ENCODE measurements at places on chromosomes 3 and 15. TPM values are rescaled to one million over a fixed set of nuclear protein-coding genes. Genes with fewer than 3 reads are reported as not detected.

GRCh38 chr15:87758794-87759418 is 497.6 kb downstream of the NTRK3 start:
- H3K4me1 ChIP-seq = peaks cover 7% of the 10 kb centered on the region
- peaks cover 1% of the 10 kb centered on the region for H3K27me3 ChIP-seq
- no peak for DNase-seq
- no peak overlapping the region for H3K4me3 ChIP-seq

DNA sequence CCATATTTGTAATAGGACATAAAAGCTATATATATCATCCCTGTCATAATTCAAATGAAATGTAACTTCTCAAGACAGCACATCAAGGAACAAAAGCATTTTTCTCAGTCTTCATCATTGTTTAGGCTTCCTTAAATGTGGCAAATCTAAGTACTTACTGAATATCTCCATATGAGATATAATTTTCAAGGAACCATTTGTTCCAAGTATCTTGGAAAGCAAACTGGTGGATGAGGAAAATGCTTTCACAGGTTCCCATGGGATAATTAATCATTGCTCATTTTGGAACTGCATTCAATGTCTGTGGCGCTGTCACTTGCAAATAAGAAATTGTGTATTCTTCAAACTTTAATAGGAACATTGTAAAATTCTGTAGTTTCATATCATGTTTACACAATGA is 52.6 kb upstream of the ZNF385D start:
- no peaks in the 10 kb centered on the region for H3K36me3 ChIP-seq
- no peaks in the 10 kb centered on the region for H3K4me1 ChIP-seq
- H3K4me3 ChIP-seq = no peak overlapping the region
- no peak for DNase-seq

DNA sequence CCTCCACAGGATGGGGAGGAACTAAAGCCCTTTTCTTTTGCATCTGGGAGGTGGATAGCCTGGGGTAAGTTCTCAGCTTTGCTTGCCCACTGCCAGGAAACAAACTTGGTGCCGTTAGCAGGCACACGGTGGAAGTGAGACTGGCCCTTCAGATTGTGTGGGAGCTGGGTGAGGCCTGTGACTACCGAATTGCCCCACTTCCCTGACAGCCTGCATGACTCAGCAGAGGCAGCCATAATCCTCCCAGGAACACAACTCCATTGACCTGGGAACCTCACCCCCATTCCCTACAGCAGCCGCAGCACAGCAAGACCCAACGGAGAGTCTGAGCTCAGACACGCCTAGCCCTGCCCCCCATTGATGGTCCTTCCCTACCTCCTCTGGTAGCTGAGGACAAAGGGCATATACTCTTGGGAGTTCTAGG is 282.6 kb downstream of the KLF13 start:
- no peak overlapping the region for H3K4me3 ChIP-seq
- no peaks in the 10 kb centered on the region for H3K4me1 ChIP-seq
- H3K36me3 ChIP-seq = no peaks in the 10 kb centered on the region
- DNase-seq = no peak
- no peak overlapping the region for H3K27ac ChIP-seq
- peaks cover 15% of the 10 kb centered on the region for H3K27me3 ChIP-seq

GRCh38 chr3:169310184-169310939 is 353.1 kb downstream of the MECOM start:
- H3K4me1 ChIP-seq = no peaks in the 10 kb centered on the region
- H3K27ac ChIP-seq = no peak overlapping the region

GRCh38 chr15:61828008-61828407 is 232.2 kb downstream of the VPS13C start:
- no peak for DNase-seq
- H3K27ac ChIP-seq = no peak overlapping the region
- no peaks in the 10 kb centered on the region for H3K4me1 ChIP-seq

DNA sequence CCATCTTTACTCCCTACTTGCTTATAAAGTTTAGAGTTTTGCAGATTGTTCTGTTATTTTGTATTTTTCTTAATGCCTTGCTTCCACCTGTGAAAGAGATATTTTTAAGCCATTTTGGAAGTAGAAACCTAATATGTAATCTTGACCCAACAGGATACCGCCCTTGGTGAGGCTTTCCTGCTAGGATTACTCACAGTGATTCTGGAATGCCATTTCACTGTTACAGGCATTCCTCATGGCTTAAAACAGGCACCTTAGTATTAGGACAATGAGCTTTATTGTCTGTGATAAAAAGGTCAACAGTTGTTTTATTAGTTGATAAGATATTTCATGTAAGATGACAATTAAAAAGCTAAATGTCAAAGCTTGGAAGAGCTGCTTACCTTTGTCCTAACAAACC is 58.2 kb downstream of the PHLDB2 start:
- H3K4me1 ChIP-seq = no peaks in the 10 kb centered on the region
- H3K4me3 ChIP-seq = no peak overlapping the region

DNA sequence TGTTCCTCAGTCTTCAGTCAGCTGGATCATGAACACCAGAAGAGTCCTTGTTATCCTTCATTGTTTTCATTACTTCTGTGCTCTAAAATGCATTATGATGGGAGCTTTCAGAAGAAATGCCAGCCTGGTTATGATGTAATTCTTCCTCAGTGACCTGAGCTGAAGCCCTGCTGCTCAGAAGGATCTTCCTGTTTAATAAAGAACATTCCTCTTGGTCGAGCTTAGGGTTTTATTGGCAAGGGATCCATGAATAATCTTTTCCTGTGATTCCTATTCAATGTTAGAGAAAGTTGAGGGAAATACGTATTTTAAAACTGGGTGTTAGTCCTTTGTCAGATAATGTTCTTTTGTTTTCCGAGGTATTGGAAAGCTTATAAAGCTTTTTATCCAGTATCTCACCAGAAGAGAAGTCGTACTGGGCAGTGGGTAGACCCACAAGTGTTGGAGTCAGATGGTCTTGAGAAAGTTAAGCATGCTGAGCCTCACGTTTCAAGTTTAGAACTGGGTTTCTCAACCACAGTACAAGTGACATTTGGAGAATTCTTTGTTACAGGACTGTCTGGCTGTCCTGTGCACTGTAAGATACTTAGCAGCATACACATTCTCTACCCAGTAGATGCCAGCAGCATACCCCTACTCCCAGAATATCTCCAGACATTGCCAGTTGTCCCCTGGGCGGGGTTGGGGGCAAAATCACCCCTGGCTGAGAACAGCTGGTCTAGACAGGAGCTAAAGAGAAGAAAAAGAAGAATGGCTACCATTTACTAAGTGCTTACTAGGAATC is 212.3 kb upstream of the BHLHE40 start:
- no peak overlapping the region for H3K27ac ChIP-seq
- H3K27me3 ChIP-seq = no peaks in the 10 kb centered on the region
- H3K4me3 ChIP-seq = no peak overlapping the region
- H3K4me1 ChIP-seq = peaks cover 3% of the 10 kb centered on the region
- no peak for DNase-seq

GRCh38 chr3:111989061-111989678 is 9.6 kb upstream of the TAGLN3 start:
- peak overlapping the region; percentile 28 for H3K27ac ChIP-seq
- DNase-seq = no peak
- H3K27me3 ChIP-seq = no peaks in the 10 kb centered on the region
- H3K4me3 ChIP-seq = no peak overlapping the region
- H3K36me3 ChIP-seq = peaks cover 53% of the 10 kb centered on the region

DNA sequence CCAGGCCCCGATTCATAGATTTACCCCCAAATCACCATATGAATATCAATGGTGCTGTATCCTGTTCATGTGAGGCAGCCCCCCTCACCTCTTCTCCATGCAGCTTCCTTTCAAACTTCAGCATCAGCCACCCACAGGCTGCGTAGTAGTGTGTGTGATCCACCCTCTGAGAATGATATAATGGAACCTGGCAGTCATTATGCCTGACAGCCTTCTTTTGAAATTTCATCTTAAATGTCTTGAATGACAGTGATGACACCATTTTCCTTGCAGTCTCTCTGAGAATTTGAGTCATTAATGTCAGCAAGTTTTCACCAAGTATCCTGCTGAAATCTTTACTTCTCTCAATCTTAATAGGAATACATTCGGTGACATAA is 3.5 kb upstream of the CLRN1 start:
- DNase-seq = peak; percentile 52
- no peak overlapping the region for H3K4me3 ChIP-seq
- H3K36me3 ChIP-seq = no peaks in the 10 kb centered on the region

GRCh38 chr3:193928354-193929209 is 207.4 kb upstream of the HES1 start:
- peaks cover 6% of the 10 kb centered on the region for H3K27me3 ChIP-seq
- no peak for DNase-seq
- no peaks in the 10 kb centered on the region for H3K4me1 ChIP-seq

- no peak overlapping the region for H3K27ac ChIP-seq
- no peak overlapping the region for H3K4me3 ChIP-seq
- no peaks in the 10 kb centered on the region for H3K36me3 ChIP-seq
- no peaks in the 10 kb centered on the region for H3K27me3 ChIP-seq
- DNase-seq = no peak
- peaks cover 11% of the 10 kb centered on the region for H3K4me1 ChIP-seq
Observed at GRCh38 chr3:115169808-115170207, 22.7 kb upstream of the ZBTB20 start.

DNA sequence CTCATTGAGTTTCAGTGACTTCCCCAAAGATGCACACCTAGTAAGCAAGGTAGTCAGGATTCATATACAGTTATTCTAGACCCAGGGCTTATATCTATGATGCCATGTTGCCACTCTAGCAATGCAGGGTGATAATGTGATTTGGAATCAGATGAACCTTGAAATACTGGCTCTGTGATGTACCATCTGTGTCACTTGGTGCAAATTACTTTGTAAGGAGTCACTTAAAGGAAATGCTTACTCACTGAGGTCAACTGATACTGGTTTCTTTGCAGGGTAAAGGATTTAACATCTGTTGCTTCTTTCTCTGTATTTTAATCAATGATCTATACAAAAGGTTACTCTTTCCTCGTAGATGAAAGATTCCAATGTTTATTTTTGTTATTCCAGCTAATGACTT is 10.8 kb downstream of the ASB14 start:
- H3K27me3 ChIP-seq = no peaks in the 10 kb centered on the region
- no peak overlapping the region for H3K4me3 ChIP-seq
- H3K36me3 ChIP-seq = peaks cover 3% of the 10 kb centered on the region
- DNase-seq = no peak

GRCh38 chr3:153291059-153291685 is 129.1 kb downstream of the RAP2B start:
- no peaks in the 10 kb centered on the region for H3K36me3 ChIP-seq
- peak; percentile 25 for DNase-seq
- H3K4me3 ChIP-seq = no peak overlapping the region
- no peak overlapping the region for H3K27ac ChIP-seq
- H3K27me3 ChIP-seq = no peaks in the 10 kb centered on the region

GRCh38 chr3:107629566-107629965 is 106.8 kb downstream of the BBX start:
- H3K4me3 ChIP-seq = no peak overlapping the region
- H3K27me3 ChIP-seq = no peaks in the 10 kb centered on the region
- H3K4me1 ChIP-seq = peaks cover 43% of the 10 kb centered on the region

GRCh38 chr3:161025911-161026310 is 79.2 kb downstream of the B3GALNT1 start:
- peaks cover 4% of the 10 kb centered on the region for H3K36me3 ChIP-seq
- no peaks in the 10 kb centered on the region for H3K27me3 ChIP-seq
- DNase-seq = no peak
- H3K27ac ChIP-seq = no peak overlapping the region
- no peak overlapping the region for H3K4me3 ChIP-seq
- H3K4me1 ChIP-seq = no peaks in the 10 kb centered on the region

- H3K27ac ChIP-seq = no peak overlapping the region
- H3K4me3 ChIP-seq = no peak overlapping the region
Observed at GRCh38 chr15:80242132-80242769, 9.8 kb downstream of the CTXND1 start.

DNA sequence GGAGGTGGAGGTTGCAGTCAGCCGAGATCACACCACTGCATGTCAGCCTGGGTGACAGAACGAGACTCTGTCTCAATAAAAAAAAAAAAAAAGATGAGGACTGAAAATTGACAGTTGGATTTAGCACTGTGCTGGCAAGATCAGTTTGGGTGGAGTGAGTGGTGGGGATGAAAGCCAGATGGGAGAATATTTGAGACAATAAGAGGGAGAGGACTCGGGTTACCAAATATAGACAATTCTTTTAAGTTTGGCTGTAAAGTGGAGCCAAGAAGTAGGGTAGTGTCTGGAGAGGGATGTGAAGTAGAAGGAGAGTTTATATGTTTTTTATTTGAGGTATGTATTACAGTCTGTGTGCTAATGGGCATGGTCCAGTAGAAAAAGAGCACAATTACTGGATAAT is 20.4 kb downstream of the TMOD3 start:
- H3K27me3 ChIP-seq = no peaks in the 10 kb centered on the region
- no peak overlapping the region for H3K27ac ChIP-seq
- no peak overlapping the region for H3K4me3 ChIP-seq

DNA sequence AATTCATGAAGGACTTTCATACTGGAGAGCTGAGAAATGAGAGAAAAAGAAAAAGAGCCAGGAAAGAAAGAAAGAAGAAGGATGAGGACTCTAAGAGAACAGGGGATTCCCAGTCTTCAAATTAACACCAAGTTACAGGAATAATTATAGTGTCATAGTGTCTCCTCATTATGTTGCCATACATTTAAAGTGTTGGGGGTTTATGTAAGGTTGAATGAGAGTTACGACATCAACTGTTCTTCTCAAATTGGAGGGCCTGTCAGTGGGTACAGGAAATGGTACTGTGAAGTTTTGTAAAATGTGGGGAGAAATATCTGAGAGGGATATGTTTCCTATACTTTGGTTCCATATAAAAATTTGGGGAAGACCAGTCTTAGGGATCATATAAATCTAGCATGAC is 12.3 kb upstream of the CD200 start:
- H3K36me3 ChIP-seq = peaks cover 4% of the 10 kb centered on the region
- no peak for DNase-seq
- no peak overlapping the region for H3K27ac ChIP-seq
- peaks cover 1% of the 10 kb centered on the region for H3K27me3 ChIP-seq

DNA sequence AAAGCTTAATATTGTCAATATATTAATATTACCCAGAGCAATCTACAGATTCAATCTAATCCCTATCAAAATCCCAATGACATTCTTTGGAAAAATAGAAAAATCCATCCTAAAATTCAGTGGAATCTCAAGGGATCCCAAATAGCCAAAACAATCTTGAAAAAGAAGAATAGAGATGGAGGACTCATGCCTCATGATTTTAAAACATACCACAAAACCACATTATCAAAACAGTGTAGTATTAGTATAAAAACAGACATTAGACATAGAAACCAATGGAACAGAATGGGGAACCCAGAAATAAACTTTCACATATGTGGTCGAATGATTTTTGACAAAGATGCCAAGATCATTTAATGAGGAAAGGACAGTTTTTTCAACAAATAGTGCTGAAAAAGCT is 14.6 kb downstream of the NEK4 start:
- H3K4me3 ChIP-seq = no peak overlapping the region
- H3K36me3 ChIP-seq = peaks cover 20% of the 10 kb centered on the region
- no peak overlapping the region for H3K27ac ChIP-seq
- no peak for DNase-seq
- H3K27me3 ChIP-seq = no peaks in the 10 kb centered on the region

- peak overlapping the region; percentile 47 for H3K4me3 ChIP-seq
- DNase-seq = no peak
- H3K27me3 ChIP-seq = peaks cover 61% of the 10 kb centered on the region
- peaks cover 5% of the 10 kb centered on the region for H3K36me3 ChIP-seq
- H3K27ac ChIP-seq = no peak overlapping the region
Observed at GRCh38 chr15:28097656-28098359, 1.3 kb downstream of the OCA2 start.

MEGF11 gene
- total RNA-seq = not detected

PIERCE2 gene
- total RNA-seq = not detected

CFAP100 gene
- not detected for total RNA-seq

ARRDC4 gene
- total RNA-seq = 0.94 TPM

CHRNB4 gene
- not detected for total RNA-seq

KBTBD12 gene
- total RNA-seq = not detected

NANOGP8 gene
- not detected for total RNA-seq

PRSS50 gene
- not detected for total RNA-seq

Data from activated CD8-positive, alpha-beta T cell treated with anti-CD3 and anti-CD28 coated beads for 36 hours (primary cell).